ENCODE measurements at places on chromosomes 7 and 10.

GRCh38 chr7:28900311-28900710, 57.8 kb downstream of the TRIL start:
- no peak for DNase-seq

GRCh38 chr7:121288894-121289293, 39.9 kb upstream of the WNT16 start:
- peak; percentile 83 for DNase-seq

GRCh38 chr10:119501690-119502089, 40.8 kb downstream of the RGS10 start:
- no peak for DNase-seq

GRCh38 chr7:35820858-35821257, 20.0 kb downstream of the SEPTIN7 start:
- no peak for DNase-seq

- DNase-seq, result no peak
Measured at GRCh38 chr7:18566829-18567228, 71.3 kb downstream of the HDAC9 start.

DNA sequence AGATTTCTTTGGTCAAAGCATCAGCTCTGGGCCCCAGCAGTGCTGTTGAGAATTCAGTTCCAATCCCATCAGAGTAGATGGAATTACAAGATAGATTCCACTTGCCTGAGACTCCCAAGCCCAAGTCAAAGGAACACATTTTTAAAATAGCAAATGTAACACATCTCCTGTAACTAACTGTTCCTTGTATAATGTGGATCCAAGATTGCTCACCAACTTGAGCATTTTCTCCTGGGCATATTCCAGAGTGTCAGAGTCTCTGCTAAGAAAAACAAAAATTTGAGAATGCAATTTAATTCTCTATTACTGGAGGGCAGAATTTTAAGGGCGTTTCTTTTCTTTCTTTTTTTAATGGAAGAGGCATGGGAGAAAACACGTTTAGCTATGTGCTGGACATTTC, 136.7 kb downstream of the NEBL start:
- DNase-seq, result no peak

GRCh38 chr7:100705320-100705752, 585 bp upstream of the POP7 start:
- peak; percentile 53 for DNase-seq

DNA sequence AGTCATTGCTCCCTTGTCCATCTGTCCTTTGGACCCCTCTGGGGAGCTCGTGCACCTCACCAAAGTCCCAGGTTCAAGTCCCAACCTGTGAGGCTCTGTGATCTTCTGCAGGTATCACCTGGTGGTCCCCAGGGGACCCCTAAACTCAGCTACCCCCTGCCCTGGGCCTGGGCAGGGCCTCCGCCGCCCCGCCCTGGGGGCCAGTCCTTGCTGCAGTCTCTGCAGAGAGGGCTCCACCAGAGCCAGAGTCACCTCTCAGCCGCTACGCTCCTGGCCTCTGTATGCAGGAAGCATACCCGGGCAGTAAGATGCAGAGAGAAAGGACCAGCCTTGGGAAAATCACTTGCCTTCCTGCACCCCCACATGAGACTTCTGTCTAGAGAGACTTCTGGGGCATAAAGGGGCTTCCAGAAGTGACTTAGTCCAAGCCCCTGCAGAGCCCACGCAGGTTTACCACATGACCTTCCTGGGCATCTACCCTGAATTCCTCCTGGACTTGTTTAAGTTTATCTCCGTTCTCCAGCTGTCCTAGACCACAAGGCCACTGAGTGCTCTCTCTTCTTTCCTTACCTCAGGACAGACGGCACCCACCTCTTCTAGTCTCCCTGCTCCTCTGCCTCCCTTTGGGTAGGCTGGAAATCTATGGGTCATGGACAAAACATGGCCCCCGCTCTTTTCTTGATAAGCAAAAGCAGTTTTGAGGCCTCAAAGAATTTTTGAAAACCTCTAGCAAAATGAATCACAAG, 21.2 kb downstream of the CALML5 start:
- no peak for DNase-seq

- DNase-seq, result no peak
Measured at GRCh38 chr10:49176310-49177268, 11.6 kb downstream of the TMEM273 start.

- peak; percentile 37 for DNase-seq
Measured at GRCh38 chr7:27113991-27114769, 11.7 kb upstream of the HOXA2 start.

GRCh38 chr7:55912748-55913158, 25.5 kb downstream of the ZNF713 start:
- DNase-seq, result peak; percentile 18

DNA sequence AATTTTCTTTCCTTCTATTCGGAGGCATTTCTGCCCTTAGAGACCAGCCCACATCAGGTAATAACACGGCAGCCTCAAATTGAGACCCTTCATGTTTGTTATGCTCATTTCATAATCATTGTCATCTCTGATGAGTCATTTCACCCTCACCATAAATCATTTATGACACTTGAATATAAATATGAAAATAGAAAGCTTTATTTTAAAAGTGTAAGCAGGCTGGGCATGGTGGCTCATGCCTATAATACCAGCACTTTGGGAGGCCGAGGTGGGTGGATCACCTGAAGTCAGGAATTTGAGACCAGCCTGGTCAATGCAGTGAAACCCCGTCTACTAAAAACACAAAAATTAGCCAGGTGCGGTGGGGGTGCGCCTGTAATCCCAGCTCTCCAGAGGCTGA, 57.4 kb upstream of the EGFR start:
- DNase-seq, result no peak

- DNase-seq, result no peak
Measured at GRCh38 chr7:70421319-70421718, 710.6 kb upstream of the GALNT17 start.

DNA sequence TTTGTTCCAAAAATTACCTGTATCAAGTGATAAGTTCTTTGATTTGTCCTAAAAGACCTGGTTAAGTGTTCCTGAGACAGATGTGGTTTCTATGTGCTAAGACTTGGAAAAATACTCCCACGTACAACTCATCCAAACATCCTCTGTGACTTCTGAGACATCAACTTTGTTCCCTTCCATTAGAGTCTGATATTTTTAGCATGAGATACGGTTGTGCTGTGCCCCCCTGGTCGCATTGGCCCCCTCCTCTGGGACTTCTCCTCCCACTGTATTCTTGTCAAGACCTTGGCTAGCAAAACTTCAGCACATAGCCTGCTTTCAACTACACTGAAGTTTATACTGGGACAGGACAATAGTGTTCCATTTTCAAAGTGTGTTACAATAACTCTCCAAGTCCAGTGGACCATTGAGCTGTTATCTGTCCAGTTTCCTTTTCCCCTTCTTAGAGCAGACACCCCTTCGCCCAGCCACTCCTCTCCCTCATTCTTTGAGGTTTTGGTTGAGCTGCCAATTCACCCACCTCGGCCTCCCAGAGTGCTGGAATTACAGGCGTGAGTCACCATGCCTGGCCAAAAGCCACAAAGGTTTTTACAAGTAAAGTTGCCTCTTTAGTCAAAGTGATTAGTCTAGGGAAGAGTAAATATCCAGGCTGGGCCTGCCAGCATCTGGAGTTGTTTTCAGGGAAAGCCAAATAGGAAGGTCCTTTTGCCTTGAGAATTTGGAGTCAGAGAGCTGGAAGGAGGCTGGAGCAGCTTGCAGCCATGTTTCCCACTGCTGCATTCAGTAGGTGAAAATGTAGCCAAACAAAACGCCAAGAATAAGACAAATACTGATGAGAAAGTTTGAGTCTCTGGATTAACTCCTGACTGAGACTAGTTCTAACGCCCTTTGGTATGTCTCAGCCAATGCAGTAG, 17.8 kb upstream of the PDLIM1 start:
- DNase-seq, result peak; percentile 98

DNA sequence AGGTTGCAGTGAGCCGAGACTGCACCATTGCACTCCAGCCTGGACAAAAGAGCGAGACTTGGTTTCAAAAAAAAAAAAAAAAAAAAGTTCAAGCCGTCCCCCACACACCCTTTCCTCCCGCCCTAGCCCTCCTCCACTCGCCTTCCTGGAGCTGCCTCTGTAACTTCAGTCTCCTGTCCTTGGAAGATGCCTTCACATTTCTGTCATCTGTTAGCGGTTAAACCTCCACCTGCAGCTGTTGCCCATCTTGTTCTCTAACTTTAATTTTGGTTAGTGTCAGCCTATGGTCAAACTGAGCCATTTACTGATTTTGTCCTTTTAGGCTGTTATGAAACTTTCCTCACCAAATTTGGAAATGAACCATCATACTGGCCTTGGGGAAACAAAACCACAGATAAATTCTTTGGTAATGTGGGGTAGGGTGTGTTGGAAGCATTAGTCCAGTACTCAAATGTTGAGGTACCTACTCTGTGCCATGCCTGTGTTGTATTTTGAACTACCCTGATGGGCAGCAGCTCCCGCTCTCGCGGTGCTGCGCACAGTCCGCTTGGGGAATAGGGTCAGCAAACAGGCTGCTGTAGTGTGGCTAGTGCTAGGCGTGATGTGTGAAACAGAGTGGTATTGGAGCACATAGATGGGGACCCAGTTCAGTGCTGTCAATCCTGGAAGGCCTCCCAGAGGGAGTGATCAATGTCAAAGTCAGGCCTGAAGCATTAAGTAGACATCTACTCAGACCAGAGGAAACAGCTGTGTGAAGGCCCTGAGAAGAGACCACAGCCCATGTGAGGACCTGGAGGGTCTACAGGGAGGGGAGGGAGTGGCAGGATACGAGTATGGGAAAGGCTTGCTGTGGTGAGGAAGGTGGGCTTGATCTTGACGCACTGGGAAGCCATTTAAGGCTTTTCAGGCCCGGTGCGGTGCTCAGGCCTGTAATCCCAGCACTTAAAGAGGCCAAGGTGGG, 26.9 kb downstream of the SFXN4 start:
- DNase-seq, result no peak

DNA sequence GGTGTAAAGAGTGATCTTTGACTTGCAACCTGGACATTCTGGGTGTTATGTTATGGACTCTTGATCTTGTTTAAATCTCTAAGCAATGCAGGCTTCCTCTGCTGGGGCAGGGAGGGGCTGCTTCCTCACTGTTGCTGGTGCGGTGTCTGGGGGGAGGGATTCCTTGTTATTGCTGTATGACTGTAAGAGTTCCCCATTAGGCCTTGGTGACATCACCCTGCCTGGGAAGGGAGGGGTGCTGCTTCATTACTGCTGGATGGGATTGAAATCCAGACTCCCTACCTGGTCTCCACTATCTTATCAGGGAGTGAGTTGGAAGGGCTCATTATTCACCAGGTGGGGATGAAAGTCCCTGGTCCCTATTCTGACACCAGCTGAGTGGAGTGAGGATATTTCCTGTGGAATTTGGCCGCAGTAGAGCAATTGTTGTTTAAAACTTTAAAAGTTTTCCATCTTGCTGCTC, 8.8 kb downstream of the OGDH start:
- peak; percentile 64 for DNase-seq

DNA sequence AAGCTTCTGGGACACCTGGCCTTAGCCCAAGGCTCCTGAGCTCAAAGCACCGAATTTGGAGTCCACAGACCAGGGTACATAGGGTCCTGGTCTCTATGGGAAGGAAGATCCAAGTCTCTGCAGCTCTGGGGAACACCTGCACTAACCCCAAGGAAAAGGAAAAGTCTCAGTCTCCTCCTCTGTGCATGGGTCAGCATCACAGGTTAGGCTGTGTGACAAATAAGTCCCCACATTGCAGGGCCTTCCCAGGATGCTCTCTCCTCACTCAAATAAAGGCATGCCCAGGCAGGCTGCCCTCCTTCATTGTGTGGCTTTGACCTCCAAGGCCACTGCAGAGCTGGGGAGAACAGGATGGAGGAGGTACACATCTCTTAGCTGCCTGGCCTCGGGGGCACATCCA, 121.0 kb upstream of the ZMIZ1 start:
- no peak for DNase-seq

DNA sequence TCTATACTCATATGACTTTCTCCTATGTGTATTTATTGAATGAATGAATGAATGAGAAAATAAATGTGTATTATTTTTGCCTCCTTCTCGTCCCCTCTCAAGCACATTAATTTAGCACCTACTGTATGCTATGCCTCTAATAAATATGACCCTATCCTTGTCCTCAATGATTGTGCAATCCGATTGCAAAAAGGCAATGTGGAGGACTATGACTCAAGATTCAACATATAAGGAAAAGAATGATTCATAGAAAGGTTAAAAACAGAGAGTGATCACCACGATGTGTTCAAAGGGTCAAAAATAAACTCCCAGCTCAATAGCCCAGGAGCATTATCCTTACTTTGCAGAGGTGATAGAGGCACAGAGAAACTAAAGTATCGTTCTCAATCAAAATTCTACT, 322.8 kb upstream of the SORCS1 start:
- DNase-seq, result no peak

- DNase-seq, result no peak
Measured at GRCh38 chr10:68732651-68733050, 11.6 kb downstream of the CCAR1 start.

GRCh38 chr7:101058355-101058754, 26.9 kb upstream of the TRIM56 start:
- DNase-seq, result peak; percentile 47

DNA sequence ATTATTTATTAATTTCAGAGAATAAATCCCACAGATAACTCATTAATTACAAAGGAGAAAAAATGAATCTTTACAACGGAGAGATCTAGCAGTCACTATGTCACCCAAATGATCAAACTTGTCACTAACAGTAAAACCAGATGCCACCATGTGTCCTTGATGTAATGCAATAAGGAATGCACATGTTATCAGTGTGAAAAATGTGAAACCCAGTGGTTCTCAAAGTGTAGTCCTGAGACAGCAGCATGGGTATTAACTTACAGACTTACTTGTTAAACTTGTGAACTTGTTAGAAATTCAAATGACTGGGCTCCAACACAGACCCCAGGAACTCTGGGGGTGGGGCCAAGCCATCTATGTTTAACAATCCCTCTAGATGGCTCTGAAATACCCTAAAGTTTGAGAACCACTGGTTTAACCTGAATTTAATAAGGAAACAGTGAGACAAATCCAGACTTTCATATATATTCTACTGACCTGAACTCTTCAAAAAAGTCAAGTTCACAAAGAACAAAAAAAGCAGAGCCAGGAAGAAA, 77.4 kb downstream of the RNLS start:
- no peak for DNase-seq

DNA sequence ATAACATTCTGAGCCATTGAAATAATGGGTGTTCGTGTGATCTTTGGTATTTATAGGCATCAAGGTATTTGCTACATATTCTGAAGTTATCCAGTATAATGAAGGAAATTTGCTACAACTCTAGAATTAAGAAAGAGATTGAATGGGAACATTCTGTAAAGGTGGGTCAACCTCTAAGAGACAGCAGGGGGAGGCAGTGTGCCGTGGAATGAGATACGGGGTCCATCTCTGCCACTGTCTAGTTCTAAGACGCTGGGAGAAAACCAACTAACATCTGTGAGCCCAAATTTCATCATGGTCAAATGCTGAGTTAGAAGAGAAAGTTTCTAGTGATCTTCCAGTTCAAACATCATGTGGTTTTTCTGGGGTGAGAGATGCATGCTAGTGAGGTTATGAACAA, 368.9 kb downstream of the SORCS1 start:
- DNase-seq, result peak; percentile 33
